A549 (cell line): ENCODE measurements at places on chromosomes 16 and 17. TPM values are rescaled to one million over a fixed set of nuclear protein-coding genes. Genes with fewer than 3 reads are reported as not detected.

Gene RASL10B
- 0.10 to 0.26 TPM (median 0.24 TPM) in 3 replicates for polyA plus RNA-seq

Gene IGF2BP1
- 38.0 to 42.3 TPM (median 40.3 TPM) in 3 replicates for polyA plus RNA-seq

Gene ZDHHC1
- polyA plus RNA-seq, result 5.0 to 7.2 TPM (median 5.9 TPM) in 3 replicates

Gene CLCN7
- polyA plus RNA-seq, result 51.6 to 69.7 TPM (median 62.8 TPM) in 3 replicates

Gene DRC7
- 0.10 to 0.28 TPM (median 0.10 TPM) in 3 replicates for polyA plus RNA-seq

Gene MARCHF10
- 0.42 to 0.69 TPM (median 0.43 TPM) in 3 replicates for polyA plus RNA-seq

Gene HCRT
- 0.18 TPM in 1 of 3 replicates, not detected in the others for polyA plus RNA-seq

Gene MYADML2
- polyA plus RNA-seq, result not detected in 3 replicates

Gene CDRT15L2
- polyA plus RNA-seq, result not detected in 3 replicates

GRCh38 chr16:80557037-80557436 lies 16.2 kb downstream of the DYNLRB2 start:
- no peak for DNase-seq

GRCh38 chr17:14346801-14347200 lies 45.9 kb downstream of the HS3ST3B1 start:
- DNase-seq, result no peak

DNA sequence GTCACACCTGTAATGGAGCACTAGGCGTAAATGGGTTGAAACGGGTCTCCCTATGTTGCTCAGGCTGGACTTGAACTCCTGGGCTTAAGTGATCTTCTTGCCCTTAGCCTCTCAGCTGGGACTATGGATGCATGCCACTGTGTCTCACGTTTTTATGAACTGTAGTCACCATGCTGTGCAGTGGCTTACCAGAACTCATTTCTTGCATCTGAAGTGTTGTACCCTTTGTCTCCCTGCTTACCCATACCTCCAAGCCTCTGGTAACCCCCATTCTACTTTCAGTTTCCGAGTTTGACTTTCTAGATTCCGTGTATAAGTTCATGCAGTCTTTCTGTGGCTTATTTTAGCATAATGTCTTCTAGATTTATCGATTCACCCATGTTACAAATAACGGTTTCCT lies 7.7 kb downstream of the PYCARD start:
- DNase-seq, result no peak

DNA sequence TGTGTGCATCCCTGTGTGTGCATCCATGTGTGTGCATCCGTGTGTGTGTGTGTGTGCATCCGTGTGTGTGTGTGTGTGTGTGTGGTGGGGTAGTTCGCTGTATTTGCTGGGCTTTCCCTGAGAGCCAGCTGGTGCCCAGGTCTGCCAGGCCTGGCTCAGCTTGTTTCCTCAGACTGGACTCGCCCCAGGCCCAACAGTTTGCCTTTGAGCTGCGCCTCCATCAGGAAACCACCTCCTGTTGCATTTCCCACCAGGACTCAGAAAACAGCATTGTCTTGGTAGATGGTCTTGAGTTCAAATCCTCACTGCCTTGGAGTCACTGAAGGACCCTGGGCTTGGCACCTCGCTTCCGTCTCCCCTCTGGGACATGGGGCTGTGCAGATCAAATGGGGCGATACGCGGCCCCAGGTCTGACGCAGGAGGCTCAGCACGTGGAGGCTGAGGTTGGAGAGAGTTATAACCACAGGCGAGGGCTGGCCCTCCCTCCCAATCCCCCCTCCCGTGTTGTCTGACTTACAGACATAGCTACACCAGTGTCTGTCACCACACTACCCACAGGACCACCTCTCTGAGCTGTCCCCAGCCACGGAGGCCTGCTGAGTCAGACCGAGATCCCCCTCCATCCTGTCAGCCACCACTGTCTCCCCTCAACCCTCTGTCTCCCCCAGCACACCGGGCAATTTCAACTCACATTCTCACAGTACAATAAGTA lies 4.7 kb downstream of the ITGAE start:
- DNase-seq, result no peak

DNA sequence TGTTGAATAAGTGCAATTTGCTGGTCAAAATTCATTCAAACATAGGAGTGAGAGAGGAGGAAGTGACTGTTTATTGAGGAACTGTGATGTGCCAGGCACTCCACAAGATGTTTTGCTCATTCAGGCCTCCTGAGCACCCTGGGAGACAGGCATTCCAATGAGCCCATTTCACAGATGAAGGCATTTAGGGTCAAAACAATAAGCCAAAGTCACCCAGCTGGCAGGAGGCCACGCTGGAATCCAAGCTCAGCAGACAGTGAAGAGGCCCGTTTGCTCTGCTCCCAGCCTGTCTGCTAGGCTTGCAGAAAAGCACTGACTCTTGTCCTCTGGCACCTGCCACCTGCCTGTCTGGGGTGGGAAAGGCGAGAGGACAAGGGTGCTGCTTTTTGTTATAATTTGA lies 10.1 kb upstream of the SLC25A39 start:
- no peak for DNase-seq

- no peak for DNase-seq
These were observed 87.0 kb downstream of the ABCC1 start for GRCh38 chr16:16036359-16036792.

DNA sequence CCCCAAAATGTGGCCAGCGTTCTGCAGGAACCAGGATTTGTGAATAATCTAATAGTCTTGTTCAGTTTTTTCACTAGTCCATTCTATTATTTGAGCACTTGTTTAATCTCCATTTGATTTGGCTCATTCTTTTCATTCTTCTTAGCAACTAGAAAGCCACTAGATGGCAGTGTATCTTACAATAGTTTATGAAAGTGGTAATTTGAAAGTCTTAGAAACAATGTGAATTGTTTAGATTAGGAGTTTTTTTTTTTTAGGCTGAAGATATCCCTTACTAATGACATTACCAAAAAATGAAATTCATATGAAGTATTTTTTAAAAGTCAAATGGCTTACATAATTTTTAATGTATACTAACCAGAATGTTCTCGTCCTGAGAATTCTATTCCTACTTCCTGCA lies 6.7 kb downstream of the ERI2 start:
- DNase-seq, result no peak

DNA sequence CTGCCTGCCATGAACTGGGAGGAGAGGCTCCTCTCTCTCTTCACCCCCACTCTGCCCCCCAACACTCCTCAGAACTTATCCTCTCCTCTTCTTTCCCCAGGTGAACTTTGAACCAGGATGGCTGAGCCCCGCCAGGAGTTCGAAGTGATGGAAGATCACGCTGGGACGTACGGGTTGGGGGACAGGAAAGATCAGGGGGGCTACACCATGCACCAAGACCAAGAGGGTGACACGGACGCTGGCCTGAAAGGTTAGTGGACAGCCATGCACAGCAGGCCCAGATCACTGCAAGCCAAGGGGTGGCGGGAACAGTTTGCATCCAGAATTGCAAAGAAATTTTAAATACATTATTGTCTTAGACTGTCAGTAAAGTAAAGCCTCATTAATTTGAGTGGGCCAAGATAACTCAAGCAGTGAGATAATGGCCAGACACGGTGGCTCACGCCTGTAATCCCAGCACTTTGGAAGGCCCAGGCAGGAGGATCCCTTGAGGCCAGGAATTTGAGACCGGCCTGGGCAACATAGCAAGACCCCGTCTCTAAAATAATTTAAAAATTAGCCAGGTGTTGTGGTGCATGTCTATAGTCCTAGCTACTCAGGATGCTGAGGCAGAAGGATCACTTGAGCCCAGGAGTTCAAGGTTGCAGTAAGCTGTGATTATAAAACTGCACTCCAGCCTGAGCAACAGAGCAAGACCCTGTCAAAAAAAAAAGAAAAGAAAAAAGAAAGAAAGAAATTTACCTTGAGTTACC lies 36.7 kb upstream of the STH start:
- no peak for DNase-seq

DNA sequence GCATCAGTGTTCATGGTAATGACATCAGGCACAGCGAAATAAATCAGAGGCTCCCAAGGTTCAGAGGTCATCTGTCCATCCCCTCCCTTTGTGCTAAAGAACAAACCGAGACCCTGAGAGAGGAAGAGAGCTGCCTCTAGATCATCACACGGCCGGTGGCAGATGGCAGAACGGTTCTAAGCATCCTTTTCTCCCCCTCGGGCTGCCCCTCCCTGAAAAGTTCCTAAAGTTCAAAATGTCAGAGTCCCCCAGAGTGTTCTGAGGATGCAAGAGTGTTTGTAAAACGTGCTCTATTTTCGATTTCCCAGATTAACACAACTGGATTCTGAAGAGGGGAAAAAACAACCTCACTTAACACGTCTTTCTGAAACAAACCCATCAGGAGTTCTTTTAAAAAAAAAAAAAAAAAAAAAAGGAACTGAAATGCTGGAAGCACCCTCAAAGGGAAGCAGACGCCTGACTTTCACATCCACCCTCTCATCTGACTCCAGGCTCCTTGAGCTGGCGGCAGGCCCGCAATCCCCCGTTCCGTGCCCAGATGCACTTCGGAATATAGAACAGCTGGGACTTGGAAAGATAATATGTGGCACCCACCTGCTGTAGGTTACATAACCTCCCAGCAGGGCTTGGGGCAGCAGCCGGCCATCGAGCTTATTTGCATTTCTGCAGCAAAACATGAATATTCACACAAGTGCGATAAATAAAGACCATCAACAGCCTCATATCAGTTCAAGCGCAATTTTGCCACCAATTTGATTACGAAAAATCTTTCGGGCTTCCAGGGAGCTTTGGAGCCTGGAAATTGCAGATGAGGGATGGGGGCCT lies 115.5 kb upstream of the SMURF2 start:
- no peak for DNase-seq

DNA sequence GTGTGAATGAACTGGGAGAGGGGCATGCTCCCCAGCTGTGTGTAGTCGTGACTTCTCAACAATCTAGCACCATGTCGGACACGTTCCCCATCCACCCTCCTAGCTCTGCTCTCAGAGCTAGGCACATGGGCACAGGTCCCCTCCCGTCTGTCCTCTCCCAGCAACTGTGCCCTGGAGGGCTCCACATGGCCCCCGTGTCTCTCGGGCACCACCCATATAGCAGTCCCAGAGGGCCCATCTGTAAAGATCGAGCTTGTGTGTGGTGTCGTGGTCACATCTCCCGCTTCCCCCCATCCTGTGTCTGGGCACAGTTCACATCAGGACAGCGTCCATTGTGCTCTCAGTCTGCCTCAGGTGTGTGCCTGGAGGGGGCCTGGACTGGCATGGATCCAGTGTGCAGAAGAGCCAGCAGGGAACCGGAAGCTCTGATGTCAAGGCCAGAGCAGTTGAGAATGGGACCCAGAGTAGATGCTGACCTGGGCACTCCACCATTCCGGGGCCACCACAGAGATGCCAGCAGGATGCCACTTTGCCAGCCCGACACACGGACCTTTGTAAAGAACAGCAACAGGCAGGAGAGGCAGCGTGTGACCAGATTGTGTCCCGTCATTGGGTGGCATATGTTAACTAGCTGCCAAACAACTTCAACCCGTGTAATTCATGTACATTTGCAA lies 55.7 kb downstream of the MARF1 start:
- no peak for DNase-seq

GRCh38 chr17:1785930-1786329 lies 24.1 kb downstream of the SERPINF1 start:
- no peak for DNase-seq

DNA sequence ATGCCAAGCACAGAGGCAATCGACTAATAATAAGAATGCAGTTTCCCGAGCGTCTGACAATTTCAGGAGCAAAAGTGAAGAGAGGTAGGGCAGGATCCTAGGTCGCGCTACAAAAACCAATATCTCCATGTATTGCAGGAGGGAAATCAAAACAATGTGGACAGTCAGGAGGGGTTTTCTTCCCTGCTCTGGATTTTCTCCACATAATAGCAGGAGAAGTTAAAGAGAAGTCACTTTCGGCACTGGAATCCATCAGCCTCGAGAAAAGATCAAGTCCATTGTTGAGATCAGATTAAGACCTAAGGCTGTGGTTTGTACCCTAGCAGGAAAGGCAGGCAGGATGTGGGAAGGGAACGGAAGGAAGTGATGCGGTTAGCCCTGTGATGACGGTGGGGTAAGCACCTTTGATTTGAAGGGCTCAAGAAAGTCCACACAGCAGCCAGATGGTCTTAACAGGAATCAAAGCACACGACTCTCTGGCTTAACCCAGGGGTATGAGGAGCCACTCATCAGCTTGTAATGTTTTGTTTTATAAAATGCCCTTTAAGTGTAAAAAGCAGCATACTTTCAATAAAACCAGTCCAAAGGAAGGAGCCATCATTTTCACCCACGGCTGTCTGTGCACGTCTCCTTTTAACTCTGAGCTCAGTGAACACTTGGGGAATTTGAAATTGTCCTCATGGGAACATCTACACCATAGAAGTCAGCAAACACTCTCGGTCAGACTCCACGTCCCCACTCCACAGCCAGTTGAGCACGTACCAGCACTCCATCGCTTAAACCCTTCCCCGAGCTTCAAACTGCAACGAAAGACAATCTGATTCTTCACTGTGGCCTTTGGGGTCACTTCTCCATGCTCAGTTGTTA lies 15.8 kb upstream of the AKTIP start:
- DNase-seq, result no peak

DNA sequence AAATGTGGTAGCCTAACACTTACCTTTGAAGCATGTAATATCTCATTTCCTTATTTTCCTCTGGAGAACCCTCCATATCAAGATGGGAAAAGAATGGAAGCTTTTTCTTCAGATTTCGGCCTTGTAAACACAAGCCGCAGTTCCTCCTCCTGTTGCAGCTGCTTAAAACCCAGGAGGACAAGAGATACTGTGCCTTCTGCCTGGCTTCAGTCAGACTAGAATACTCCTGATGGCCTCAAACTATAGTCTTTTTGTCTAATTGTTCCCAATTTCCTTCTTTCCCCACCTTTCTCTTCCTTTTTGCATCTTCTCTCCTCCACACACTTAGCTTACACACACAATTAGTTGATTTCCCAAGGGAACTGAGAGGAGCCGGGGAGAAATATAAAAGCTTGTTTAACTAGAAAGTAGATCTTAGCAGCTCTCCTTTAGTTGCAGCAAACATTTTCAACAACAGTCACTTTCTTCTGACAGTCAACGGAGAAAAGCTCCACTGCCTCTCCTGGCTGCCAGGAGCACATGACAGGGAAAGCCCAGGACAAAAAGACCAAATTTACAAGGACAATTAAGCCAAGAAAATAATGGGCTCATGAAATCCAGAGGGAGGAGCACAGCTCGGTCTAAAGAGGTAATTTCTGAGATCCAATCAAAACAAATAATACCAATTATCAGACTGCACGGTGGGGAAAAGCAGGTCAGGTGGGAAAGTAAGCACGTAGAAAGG lies 76.4 kb upstream of the C17orf78 start:
- DNase-seq, result no peak
